ENCODE measurements at places on chromosomes 1 and 21.
A peak's percentile ranks its signal among the peaks of the same experiment; 100 is the strongest.

- DNase-seq, result no peak
These were observed 11.4 kb downstream of the FASLG start for GRCh38 chr1:172670316-172670715.

- DNase-seq, result no peak
These were observed 1.4 kb downstream of the PSEN2 start for GRCh38 chr1:226871636-226872327.

DNA sequence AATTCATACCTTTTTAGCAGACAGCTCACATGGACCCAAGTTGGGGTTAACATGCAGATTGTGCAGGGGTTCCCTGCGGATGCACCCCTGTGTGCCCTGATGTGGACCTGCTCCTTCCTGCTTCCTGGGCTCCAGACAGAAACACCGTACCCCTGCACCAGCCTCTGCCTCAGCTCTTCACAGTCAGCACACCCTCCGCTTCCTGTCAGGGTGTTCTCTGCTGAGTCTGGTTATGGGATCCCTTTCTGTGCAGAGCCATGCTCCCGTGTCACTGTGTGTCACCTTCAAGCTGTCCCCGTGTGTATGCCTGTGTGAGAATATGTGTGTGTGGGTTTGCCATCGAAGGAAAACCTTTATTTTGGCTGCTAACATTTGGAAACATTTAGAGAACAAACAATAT lies 48.7 kb upstream of the KCNJ15 start:
- DNase-seq, result no peak

DNA sequence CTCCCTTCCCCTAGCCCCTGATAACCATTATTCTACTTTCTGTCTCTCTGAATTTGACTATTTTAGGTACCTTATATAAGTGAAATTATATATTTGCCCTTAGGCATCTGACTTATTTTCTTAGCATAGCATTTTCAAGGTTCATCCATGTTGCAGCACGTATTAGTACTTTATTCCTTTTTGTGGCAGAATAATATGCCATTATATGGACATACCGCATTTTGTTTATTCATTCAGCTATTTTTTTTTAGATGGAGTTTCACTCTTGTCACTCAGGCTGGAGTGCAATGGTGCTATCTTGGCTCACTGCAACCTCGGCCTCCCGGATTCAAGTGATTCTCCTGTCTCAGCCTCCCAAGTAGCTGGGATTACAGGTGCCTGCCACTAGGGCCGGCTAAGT lies 326.2 kb upstream of the PLXNA2 start:
- no peak for DNase-seq

GRCh38 chr1:224759681-224760091 lies 143.6 kb downstream of the CNIH3 start:
- no peak for DNase-seq

GRCh38 chr1:58412071-58412580 lies 134.4 kb downstream of the OMA1 start:
- DNase-seq, result no peak

- no peak for DNase-seq
These were observed 159.4 kb upstream of the UBE2U start for GRCh38 chr1:64043976-64044375.

DNA sequence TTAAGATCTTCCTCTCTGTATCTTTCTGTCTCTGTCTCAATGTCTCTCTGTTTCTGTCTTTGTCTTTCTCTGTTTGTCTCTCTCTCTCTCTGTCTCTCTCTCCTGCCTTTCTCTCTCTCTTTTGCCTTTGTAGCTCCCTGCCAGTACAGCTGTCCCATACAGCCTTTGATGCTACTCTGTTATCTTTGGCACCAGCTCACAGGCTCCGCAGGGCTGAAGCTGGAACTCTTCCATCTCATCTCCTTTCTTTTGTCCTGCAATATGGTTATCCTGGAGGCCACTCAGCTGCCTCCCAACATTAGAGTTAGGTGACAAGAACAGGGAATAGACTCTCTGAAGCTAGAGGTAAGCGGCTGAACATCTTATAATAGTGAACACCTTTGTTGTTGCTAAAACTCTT lies 354.3 kb upstream of the NEGR1 start:
- DNase-seq, result no peak

DNA sequence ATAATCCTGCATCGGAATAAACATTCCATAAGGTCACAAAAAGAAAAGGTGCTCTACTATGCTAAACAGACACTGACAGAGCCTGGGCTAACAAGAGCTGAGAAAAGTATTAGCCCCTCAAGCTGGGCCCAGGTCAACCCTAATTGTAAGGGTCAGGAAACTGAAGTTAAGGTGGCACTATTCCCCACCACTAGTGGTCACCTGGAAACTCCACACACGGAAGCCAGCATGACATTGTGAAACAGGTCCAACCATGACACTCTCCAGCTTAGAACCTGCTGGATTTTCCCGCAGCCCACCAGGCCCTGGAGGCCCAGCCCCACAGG lies 1.2 kb downstream of the PTTG1IP start:
- DNase-seq, result no peak

- DNase-seq, result no peak
These were observed 185.5 kb upstream of the ZC3H12A start for GRCh38 chr1:37288900-37289299.

DNA sequence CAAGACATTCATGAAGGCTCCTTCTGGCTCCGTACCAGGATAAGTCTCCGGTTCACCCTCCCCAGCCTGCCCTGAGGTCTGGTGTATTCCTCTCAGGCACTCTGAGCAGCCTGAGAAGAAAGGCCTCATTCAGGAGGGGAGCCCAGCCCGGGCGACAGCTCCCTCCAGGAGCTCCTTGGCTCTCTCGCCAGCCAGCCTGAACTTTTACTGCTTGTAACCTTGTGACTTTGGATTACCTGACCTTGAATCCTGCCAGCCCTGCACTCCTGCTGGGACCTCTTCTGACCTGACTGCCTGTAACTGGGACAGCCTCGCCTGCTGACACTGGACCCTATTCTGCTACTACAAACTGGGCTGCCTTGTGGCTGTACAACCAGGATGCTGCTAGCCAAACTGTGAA lies 65.8 kb downstream of the CD34 start:
- peak; percentile 34 for DNase-seq

- DNase-seq, result no peak
These were observed 863 bp downstream of the FH start for GRCh38 chr1:241518476-241519307.

GRCh38 chr1:239814306-239814881 lies 277.3 kb upstream of the FMN2 start:
- DNase-seq, result no peak

GRCh38 chr1:238281418-238281817 lies 390.7 kb upstream of the ZP4 start:
- DNase-seq, result no peak

- DNase-seq, result no peak
These were observed 113.9 kb upstream of the COL6A1 start for GRCh38 chr21:45867671-45868081.

GRCh38 chr1:192066202-192066601 lies 92.1 kb upstream of the RGS18 start:
- DNase-seq, result no peak

GRCh38 chr1:225480825-225481434 lies 53.1 kb upstream of the LBR start:
- no peak for DNase-seq

GRCh38 chr1:155043301-155043702 lies 7.8 kb upstream of the ADAM15 start:
- DNase-seq, result no peak

- DNase-seq, result peak; percentile 9
These were observed 17.7 kb downstream of the TINAGL1 start for GRCh38 chr1:31593770-31594632.

DNA sequence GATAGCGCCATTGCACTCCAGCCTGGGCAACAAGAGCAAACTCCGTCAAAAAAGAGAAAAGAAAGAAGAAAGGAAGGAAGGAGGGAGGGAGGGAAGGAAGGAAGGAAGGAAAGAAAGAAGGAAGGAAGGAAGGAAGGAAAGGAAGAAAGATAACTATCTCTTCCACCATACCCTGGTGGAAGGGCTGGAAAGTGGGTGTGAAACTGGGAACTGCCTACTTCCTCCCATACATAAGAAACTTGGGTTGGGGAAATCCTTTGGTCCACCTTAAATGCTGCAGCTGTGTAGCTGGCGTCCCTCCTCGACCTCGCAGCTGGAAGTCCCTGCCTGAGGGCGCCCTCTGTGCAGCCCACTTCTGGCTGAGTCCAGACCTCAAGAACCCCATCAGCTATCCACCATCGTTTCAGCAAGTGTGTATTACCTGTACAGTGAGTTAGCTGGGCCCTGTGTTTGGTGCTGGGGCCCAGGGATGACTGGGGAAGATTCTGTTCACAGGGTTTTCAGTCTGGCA lies 4.6 kb upstream of the FAM167B start:
- peak; percentile 58 for DNase-seq

- DNase-seq, result no peak
These were observed 74.8 kb upstream of the PDE4B start for GRCh38 chr1:65717815-65718454.

Data from hippocampal formation (tissue), 2 donors.